Epithelial cell of prostate (primary cell): ENCODE measurements at places on chromosomes 1 and 21.

DNA sequence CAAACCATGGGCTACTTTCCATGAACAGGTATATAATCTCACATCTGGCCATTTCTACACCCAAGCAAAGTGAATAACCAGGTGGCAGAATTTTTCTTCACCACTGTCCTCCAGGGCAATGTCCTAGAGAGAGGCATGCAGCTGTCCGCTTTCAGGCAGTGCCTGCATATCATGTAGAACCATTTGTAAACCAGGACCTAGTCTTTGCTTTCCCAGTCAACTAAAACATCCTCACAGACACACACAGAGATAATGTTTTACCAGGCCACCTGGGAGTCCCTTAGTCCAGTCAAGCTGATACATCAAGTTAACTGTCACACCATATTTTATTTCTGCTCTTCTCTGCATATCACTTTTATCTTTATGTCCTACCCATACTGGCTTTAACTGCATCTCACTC, 26.2 kb downstream of the TNFSF18 start:
- DNase-seq = no peak

DNA sequence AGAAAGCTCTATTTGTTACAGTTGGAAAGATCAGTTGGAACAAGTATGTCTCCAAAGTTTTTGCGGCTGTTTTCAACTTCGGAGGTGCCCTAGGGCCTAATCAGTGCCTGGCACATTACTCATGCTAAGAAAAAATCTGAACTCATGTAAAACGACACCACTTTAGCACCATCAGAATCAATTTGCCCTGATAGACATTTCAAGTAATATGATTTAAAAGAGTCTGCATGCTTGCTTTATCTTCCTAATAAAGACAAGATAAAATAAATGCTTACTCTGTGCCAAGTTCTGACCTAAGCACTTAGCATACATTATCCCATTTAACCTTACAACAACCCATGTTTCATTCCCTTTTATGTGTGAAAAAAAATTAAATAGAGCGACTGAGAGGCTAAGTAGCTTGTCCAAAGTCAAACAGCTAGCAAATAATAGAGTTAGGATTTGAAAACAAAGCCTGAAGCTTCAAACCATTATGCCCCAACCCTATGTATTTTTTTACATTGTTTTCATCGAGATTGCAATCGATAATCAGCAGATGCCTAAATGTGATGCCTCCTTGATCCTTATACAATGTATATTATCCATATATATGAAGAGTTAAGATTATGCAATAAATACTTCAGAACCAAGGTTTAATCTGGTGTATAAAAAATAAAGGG, 91.3 kb downstream of the DENND1B start:
- no peak for DNase-seq

- DNase-seq = no peak
Measured at GRCh38 chr1:33087677-33088076, 6.7 kb downstream of the AZIN2 start.

GRCh38 chr1:54982739-54983138, 2.3 kb downstream of the TMEM61 start:
- no peak for DNase-seq

- DNase-seq = no peak
Measured at GRCh38 chr1:29579821-29580425, 343.6 kb downstream of the PTPRU start.

- DNase-seq = no peak
Measured at GRCh38 chr1:173852105-173852504, 15.7 kb downstream of the GAS5 start.

DNA sequence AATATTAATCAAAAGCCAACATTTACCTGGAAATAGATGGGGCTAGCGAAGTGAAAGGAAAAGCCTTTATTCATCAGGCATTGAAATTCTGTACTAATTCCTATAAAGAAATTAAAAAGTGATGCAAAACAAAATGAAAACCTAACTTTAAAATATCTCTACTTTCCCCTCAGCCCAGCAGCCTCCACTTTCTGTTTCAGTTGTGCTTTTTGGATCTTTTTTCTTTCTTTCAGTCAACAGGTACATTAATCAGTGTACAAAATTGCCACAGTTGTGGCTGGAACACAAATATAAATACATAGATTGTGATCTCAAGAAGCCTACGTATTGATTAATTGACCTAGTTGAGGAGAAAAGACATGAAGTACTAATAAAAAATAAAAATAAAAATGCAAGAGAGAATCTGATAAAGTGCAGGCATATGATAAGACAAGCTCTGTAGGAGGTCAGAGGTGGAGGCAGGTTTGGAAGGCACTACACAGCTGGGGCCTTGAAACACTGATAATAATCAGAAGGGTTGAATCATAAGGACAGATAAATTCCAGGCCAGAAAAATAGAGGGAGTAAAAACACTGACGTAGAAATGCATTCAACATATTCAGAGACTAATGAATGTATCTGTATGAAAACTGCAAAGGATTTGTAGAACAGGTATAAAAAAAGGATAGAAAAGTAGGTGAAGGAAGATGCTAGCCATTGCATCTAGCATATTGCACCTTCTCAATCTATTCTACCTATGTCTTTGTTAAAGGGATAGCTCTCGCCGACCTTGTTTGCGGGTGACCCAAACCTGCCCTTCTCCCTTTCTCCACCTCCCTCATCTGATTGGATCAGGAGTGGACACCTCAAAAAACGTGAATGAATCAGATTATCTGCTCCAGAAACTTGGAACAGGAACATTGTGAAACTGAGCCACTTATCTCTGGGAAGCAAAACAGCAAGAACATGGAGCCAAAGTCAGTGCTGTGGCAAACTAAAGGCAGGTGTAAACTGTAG, 607.8 kb upstream of the ADGRL2 start:
- no peak for DNase-seq

DNA sequence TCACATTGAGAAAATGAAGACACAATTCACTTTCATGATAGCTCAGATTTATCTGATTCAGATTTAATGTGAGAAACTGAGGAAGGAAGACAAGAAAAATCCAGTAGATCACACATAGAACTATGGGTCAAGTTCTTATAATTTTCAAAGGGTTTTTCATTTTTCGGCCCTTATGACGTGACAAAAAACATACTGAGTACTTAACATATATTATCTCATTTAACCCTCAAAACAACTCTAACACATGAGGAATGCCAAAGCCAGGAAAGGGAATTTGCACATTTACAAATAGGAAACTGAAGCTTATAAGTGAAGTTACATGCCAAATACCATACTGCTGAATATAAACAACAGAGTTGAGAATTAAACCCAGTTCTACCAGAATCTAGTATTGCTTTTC, 27.6 kb downstream of the SOD1 start:
- no peak for DNase-seq

DNA sequence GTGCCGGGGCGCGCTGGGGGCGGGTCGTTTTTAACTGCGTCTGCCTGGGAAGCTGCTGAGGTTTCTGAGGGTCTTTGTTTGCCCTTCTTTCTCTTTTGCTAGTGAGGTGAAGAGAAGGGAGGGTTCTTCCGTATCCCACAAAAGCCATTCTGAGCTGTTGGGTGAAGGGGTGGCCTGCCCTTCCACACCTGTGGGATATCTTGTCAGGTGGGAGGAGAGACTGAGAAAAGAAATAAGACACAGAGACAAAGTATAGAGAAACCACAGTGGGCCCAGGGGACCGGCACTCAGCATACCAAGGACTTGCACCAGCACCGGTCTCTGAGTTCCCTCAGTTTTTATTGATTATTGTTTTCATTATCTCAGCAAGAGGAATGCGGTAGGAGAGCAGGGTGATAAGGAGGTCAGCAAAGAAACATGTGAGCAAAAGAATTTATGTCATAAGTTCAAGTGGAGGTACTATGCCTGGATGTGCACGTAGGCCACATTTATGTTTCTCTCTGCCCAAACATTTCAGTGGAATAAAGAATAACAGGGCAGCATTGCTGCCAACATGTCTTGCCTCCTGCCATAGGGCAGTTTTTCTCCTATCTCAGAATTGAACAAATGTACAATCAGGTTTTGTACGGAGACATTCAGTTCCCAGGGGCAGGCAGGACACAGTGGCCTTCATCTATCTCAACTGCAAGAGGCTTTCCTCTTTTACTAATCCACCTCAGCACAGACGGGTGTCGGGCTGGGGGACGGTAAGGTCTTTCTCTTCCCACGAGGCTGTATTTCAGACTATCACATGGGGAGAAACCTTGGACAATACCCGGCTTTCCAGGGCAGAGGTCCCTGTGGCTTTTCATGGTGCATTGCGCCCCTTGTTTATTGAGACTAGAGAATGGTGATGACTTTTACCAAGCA, 972 bp downstream of the PGBD2 start:
- no peak for DNase-seq
